ENCODE measurements at places on chromosomes 12 and 14.
A peak's percentile ranks its signal among the peaks of the same experiment; 100 is the strongest.

DNA sequence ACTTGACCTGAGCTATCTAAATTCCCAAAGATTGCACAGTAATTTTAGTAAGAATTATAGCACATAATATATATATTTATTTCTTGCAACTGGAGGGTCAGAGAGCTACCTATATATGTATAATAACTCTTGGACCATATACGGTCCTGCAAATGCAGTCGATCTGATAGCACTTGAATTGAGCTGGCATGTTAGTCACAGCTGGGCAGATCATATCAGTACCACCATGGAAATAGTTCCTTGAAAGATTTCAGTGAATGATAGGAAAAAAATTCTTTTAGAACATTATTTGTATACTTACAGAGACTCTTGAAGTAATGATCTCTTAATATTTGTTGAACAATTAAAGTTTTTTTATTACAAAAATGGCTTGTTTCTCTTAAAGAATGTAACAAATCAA is 94.5 kb upstream of the MON2 start:
- DNase-seq: no peak

DNA sequence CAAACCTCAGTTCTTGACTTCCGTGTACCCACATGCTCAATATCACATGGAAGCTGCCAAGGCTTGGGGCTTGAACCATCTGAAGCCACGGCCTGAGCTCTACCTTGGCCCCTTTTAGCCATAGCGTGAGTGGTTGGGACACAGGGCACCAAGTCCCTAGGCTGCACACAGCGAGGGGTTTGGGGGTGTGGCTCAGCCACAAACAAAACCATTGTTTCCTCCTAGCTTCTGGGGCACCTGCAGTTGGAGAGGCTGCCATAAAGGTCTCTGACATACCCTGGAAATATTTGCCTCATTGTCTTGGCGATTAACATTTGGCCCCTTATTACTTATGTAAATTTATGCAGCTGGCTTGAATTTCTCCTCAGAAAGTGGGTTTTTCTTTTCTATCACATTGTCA is 628.6 kb downstream of the NRXN3 start:
- no peak for DNase-seq

GRCh38 chr14:100841066-100841760 is 15.3 kb downstream of the MEG3 start:
- no peak for DNase-seq

DNA sequence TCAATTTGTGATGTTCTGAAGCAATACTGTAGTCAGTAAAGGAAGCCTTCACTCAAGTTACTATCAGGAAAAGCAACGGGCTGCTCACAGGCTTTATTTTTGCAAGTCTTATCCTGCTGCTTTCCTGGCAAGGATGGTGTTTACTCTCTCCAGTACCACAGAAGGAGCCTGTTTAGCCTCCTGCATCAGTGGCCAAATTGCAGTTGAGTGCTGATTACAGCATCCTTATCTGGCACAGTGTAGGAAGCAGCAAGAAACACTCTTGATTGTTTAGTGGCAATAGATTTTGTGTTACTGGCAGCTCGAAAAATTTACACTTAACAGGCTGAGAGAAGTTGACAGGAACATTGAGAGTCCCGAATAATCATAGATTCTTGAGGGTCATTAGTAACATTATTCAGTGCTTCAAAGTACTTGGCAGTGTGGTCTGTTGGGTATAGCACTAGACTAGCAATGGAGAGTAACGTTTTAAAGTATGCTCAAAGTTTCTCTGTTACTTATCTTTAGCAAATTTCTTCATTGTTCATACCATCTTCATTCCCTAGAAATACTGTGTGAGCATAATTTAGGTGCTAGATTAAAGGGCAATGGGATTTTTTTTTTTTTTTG is 11.7 kb downstream of the TULP3 start:
- no peak for DNase-seq

DNA sequence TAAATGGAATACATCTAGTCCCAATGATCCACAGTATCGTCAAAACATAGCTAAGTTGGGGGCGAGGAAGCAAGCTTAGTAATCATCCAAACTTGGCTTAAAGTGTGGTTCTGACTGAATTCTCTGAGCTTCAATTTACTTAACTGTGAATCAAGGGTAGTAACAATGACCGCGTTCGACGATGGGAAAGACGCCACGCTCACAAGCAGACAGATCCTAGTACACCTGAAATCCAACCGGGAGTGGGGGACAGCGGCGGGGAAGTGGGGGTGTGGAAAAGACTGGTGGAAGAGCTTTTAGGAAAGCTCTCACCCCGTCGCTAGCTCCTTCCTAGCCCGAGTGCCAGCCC is 433 bp downstream of the COX16 start:
- DNase-seq: no peak

DNA sequence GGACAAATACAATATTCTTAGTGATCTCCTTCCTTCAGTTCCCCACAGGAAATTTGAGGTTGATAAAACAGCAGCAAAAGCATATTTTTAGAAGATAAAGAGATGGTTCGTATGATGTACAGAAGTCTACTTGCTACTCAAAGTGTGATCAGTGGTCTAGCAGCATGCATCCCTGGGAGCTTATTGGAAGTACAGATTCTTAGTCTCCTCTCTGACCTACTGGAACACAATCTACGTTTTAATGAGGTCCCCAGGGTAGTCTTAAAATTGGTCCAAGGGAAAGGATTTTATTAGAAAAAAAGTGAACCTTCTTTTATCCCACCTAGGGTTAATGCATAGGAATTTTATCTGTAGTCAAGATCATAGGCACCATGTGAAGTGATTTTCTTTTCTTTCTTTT is 703.4 kb downstream of the NRXN3 start:
- no peak for DNase-seq

DNA sequence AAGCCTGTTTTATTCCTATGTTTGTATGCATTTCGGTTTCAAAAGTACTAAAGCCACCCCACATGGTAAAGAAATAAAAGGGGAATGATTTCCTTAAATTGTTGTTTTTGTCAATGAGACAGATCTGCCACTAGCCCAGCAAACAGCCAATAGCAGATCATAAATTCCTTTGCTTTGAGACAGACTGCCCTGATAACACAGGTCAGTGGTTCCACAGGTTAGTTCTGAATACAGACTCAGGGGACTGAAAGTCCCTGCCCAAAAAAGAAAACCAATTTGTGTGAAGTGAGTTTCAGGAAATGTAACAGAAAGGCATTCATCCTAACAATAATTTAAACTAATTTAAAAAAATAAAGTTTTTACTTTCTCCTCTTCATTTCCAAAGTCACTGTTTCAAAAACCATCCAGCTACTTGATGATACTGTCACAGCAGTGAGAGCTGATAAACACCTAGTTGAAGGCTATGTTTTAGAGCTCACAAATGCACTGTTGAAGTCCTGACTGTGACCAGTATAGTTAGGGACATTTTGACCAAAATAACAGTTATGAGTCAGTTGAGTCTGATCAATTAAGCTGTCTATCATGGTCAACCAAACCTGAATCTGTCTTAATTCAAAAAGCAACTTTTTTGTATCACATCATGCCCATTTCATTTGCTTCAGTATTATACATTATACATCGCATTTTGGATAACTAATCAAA is 77.7 kb downstream of the LGR5 start:
- DNase-seq: no peak

- DNase-seq: no peak
These were observed 67.2 kb upstream of the DIO2 start for GRCh38 chr14:80278293-80279023.

DNA sequence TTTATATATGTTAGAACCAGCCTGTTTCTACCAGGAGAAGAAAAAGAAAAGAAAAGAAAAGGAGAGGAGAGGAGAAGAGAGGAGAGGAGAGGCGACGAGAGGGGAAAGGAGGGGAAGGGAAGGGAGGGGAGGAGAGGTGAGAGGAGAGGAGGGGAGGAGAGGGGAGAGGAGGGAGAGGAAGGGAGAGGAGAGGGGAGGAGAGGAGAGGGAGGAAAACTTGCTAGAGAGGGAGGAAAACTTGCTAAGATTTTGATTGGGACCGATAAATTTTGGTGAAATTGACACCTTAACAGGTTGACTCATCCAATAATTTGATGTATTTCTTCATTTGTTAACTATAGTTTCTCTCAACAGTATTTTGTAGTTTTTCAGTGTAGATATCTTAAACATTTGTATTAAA is 164.0 kb upstream of the SYT1 start:
- DNase-seq: no peak

DNA sequence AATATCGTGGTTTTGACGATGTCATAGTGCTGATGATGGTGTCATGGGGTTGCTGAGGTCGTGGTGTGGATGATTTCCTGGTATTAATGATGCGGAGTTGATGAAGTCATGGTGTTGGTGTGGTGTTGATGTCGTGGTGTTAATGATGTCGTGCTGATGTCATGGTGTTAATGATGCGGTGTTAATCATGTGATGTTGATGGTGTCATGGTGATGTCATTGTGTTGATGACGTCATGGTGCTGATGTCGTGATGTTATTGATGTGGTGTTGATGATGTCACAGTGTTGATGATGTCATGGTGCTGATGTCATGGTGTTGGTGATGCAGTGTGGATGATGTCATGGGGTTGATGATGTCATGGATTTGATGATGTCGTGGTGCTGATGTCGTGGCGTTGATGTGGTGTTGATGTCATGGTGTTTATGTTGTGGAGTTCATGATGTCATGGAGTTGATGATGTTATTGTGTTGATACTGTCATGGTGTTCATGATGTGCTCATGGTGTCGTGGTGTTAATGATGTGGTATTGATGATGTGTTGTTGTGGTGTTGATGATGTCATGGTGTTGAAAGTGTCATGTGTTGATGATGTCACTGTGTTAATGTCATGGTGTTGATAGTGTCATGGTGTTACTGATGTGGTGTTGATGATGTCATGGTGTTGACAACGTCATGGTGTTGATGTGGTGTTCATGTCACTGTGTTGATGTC is 48.5 kb upstream of the RIMBP2 start:
- DNase-seq: no peak

DNA sequence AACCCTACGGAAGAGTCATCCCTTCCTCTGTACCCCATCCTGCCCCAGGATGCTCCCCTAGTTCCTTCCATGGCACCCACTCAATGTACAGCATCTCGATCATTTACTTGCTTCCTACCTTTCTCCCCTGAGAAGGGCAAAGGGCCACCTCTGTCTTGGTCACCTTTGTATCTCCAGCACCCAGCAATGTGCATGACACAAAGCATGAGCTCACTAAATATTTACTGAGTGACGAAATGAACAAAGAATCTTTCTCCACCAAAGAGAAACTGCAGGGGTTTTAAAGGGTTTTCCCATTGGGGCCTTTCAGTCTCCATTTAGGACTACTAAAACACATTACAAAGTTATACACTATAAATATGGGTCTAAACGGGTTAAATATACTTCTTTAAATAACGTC is 30.6 kb downstream of the ATG14 start:
- no peak for DNase-seq

GRCh38 chr14:70052990-70053389 is 135.8 kb downstream of the SLC8A3 start:
- DNase-seq: no peak

DNA sequence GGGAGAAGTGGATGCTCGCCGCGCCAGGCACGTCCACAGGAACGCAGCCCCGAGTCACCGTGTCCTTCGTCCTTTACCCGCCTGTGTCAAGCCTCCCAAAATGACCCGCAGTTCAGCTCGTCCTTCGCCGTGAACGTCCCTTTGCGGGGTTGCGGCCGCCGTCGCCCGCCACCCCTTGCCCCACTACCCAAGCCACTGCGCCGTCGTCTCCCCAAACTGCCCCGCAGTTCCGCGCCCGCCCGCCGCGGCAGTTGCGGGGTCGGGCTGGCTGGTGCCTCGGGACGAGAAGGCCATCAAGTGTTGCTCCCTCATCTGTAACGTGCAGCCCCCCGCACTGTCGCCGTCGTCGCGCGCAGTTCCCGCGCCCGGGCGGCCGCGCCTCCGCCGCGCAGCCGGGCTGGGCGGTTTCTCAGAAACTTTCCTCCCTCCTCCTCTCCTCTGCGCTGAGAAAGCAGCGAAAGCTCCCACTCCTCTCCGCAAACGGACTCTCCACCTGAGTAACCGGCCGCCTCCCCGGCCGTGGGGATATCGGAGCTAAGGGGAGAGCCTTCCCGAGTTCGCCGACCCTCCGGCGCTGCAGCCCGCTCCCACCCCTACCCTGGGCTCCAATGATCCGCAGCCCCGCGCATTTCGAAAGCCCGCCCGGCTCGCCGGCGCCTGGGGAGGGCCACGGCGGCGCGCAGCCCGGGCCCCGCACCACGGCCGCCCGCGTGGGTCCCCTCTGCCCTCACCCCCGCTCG is 6.7 kb downstream of the CDKN1B start:
- DNase-seq: no peak

DNA sequence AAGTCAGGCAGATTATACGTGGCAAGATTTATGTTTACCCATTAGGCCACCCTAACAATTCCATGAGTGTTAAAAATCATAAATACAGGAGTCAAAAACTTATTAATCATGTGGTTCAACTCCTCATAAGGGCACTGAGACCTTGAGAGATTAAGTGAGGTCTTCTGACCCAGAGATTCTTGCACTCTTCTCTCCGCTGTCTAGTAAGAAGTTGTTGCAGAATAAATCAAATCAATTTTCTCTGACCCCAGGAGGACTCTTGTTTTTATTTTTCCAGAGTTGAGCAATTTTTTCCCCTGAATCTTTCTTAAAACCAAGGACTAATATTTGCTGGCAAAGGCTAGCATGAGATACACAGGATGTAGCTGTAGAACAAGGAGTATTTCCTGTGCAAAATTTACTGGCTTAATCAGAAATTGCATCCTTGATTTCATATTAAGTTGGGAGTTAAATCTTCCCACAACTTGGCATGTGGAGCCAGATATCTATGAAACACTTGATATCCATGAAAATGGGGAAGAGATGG is 90.9 kb upstream of the PTHLH start:
- DNase-seq: no peak

DNA sequence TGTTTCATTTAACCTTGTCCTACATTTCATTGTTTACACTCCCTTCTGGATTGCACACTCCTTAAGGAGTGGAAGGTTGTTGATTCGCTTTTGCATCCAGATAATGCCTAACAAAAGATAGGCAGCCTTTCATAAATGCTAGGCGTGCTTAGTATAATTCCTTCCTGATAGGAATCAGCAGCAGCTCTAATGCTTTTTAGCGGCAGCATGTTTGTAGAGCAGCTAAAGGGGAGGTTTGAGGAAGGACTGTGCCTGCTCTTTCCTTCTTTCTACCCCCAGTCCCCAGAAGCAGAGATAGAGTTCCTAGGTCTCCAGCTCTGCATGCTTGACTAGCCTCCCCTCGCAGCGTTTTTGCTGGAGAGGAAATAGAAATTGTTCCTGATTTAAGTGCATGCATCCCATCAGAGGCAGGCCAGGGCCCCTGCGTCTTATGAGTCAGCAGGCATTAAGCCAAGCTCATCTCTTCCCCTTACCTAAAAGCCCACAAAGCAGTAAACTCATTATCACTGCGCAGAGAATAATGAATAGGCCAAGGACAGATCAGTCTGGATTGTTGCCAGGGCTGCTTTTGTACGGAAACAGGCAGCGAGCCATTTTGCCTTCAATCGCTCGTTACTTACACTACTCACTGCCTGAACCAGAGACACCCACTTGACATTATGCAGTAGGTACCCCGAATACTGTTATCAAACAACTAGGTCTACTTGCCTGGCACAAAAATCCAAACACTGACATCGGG is 14.0 kb upstream of the TBPL2 start:
- DNase-seq: peak; percentile 87

GRCh38 chr14:59919570-59920377 is at the start of gene LRRC9:
TSS of gene LRRC9 (plus strand) at chr14:59920144.
- no peak for DNase-seq

All from fibroblast of skin of left biceps (primary cell).